ENCODE measurements at places on chromosomes 3 and 15.

GRCh38 chr15:95247071-95247984 is 1016.0 kb downstream of the MCTP2 start:
- no peak for DNase-seq

GRCh38 chr3:180640987-180641386 is 38.3 kb downstream of the CCDC39 start:
- DNase-seq: no peak

GRCh38 chr15:31285772-31286261 is 40.8 kb upstream of the KLF13 start:
- no peak for DNase-seq

DNA sequence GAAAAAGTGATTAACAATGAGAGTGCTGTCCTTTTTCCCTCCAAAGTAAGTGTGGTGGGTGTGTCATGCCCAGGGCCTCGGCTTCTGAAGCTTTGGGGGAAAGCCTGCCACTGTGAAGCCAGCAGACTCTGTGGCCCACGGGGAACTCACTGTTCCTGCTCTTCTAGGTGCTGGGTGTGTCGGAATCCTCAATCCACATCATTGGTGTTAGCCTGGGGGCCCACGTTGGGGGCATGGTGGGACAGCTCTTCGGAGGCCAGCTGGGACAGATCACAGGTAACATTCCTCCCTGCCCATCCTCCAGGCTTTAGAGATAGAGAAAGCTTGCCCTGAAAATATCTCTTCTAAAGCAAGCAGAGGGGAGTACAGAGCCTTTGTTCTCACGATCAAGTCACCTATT is 11.6 kb downstream of the PLA1A start:
- DNase-seq: no peak

DNA sequence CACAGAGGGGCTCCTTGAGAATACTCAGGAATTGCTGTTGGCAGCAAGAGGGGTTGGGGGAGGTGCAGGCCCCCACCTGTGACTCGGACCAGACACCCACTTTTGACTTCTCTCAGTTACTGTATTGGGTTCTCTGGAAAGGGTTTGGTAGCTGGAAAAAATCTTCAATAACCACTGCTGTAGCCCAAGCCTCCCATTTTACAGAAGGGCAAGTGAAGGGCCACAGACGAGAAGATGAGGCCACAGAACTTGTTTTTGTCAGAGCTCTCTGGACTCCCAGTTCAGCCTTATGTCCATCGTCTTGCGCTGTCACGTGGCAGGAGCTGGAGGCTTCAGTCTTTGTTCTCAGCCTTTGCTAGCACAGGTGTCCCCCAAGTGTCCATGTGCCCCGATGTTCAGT is 12.7 kb upstream of the TATDN2 start:
- no peak for DNase-seq

DNA sequence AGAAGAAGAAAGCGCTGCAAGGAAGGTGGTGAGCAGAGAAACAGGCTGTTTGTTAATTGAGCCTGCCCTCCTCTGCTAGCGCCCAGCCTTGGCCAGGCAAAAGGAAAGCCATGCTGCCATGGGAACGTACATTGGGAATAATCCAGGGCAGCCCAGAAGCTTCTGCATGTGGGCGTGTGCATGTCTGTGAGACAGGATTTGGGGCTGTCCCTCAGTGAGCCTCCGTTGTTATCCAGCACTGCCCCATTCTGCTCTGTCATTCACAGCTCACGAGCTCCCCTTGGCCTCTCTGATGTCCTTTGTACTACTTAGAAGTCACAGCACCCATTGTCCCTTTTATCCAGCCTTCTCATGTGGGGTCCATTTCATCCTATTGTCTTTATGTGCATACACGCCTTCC is 239.1 kb upstream of the ROPN1 start:
- DNase-seq: no peak

DNA sequence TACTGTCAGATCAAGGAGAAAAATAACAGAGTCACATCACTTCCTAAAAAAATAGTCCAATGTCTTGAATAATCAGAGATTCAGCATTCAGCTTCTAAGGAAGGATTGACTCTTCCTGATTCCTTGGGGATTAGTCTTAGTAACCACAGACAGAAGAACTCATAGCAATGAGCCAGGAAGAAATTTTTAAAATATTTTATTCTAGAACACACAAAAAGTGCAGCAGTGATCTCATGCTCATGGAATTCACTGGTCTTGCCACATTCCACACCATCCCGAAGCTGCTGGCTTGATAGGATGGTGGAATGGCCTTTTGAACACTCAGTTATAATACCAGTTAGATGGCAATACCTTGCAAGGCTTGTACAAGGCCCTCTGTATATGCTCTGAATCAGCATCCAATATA is 43.0 kb upstream of the ABI3BP start:
- no peak for DNase-seq

DNA sequence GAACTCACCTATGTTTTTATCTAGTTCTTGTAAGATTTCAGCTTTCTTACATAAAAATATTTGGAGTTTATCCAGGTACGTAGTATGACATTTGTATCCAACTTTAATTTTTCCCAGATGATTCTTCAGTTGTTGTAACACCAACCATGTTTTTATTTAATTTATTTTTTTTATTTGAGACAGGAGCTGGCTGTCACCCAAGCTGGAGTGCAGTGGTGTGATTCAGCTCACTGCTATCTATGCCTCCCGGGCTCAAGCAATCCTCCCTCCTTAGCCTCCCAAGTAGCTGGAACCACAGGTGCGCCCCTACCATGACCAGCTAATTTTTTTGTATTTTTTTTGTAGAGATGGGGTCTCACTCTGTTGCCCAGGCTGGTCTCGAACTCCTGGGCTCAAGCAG is 6.6 kb downstream of the XYLB start:
- no peak for DNase-seq

- DNase-seq: no peak
Observed at GRCh38 chr15:39942101-39942752, 8.3 kb downstream of the EIF2AK4 start.

GRCh38 chr3:145807990-145808389 is 353.0 kb downstream of the PLOD2 start:
- no peak for DNase-seq

GRCh38 chr3:125440559-125440955 is 65.4 kb upstream of the ZNF148 start:
- DNase-seq: no peak

DNA sequence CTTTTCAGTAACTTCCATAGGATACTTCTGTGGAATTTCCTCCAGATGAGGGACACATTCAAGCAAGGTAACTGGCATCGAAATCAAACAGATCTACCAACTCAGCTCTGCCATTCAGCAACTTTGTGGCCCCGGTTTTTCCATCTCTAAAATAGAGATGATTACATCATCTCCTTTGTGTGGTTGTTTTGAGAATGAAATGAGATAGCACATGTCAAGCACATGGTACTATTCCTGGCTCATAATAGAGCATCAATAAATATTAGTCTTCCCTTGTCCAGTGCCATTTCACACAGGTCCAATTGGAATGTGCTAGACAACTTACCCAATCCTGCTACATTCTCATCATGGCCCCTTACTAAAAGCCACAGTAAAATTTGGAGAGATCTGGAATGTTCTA is 24.2 kb upstream of the TM4SF4 start:
- DNase-seq: no peak

DNA sequence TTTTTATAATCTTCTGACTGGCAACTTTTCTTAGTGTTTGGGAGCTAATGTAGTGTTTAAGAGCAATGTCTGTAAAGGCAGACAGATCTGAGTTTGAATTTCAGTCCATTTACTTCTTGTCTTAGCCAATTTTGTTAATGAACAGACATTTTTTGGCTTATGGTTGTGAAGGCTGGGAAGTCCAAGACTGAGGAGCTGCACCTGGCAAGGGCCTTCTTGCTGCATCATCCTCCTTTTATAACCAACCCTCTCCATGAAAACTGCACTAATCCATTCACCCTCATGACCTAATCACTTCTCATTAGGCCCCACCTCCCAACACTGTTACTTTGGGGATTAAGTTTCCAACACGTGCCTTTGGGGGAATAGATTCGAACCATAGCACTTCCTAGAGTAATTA is 164.5 kb downstream of the GAP43 start:
- DNase-seq: no peak

DNA sequence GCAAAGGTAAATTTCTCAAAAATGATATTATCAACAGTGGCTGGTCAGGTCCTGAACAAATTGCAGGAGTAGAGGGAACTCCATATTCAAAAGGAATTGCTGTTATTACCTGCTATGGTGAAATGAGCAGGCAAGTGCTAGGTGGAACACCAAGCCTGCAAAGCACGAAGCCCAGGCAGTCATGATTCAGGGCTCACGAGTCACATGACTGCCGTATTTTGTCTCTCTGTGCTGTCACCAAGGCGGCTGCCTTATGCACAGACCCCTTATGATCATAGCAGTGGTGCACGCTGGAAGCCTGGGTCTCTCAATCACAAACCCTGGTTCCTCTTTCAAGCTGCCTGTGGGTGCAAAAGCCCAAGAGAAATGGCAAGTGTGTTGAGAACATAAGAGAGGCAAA is 24.4 kb downstream of the SLC12A1 start:
- no peak for DNase-seq

GRCh38 chr3:5787861-5788488 is 600.5 kb downstream of the EDEM1 start:
- DNase-seq: no peak

DNA sequence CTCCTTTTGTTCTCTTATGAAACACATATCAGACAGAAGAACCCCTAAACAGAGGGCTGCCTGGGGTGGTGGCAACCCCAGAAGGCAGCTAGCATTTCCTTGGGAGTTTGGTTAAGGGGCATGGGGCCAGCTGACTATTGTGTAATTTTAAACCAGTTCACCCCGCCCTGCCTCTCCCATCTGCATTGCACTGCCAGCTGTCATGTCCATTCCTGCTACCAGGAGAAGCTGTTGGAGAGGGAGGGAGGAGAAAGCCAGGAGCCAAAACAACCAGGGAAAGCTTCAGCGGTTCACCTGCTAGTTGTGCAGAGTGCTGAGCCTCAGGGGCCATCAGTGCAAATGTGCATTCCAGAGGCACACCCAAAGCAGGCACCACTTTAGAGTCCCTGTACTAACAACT is 47.6 kb upstream of the ATP1B3 start:
- peak; percentile 34 for DNase-seq

DNA sequence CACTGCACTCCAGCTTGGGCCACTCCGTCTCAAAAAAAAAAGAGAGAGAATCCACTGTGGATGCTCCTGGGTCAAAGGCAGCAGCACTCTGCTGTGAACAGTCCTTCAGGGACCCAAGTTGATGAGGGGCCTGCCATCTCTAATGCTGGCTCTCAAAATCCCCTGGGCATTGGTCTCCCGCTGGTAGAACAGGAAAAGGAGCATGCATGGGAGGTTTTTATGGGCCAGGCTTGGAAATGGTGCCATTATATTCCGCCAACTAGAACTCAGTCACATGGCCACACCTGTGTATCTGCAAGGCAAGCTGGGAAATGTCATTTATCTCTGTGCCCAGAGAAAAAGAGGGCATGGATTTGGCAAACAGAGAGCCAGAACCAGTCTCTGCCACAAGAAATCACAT is 3.4 kb upstream of the DIS3L start:
- no peak for DNase-seq

- no peak for DNase-seq
Observed at GRCh38 chr3:64223791-64224745, 1.2 kb downstream of the PRICKLE2 start.

DNA sequence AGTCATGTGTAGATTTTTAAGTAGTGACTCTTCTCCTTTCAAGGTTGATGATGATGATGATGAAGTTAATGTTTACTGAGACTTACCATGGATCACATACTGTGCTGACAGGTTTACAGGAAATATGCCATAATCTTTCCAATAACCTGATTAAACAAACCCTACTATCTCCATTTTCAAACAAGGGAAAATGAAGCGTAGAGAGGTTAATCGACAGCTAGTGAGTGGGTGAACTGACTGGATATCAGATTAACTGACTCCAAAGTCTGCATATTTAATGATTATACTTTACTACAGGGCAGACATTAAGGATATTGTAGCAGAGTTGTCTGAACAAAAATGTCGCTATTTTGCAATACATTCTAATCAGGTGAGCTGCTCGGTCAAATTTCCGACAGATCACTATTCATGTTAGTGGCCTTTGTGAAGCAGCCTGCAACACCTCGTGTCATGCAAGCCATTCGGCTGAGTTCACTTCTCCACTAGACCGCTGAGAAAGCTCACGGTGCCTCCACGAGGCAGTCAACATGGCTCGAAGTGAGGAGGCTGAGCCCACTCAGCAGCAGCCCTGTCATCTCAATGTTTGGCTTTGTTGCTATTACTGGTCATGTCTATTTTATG is 264.2 kb downstream of the NFKBIZ start:
- DNase-seq: no peak

DNA sequence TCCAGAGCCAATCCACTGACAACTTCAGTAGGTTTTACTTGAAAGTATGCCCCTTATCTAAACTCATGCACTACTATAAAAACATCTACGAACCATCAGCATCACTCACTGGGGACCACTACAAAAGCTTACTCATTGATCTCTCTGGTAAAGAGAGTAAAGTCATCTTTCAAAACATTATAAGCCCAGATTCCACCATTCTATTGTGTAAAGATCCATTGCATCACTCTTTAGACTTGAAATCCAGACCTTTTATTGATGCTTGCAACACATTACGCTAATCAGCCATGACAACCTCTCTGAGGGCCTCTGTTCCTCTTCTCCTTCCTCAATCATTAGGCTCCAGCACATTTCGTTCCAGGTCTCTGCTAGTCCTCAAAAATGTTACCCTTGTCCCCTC is 248.9 kb upstream of the WNT5A start:
- no peak for DNase-seq

- DNase-seq: no peak
Observed at GRCh38 chr3:73249047-73249446, 187.6 kb downstream of the EBLN2 start.

GRCh38 chr3:127462111-127462655 is 128.3 kb downstream of the TPRA1 start:
- DNase-seq: no peak

- DNase-seq: peak; percentile 28
Observed at GRCh38 chr15:99429681-99430081, 136.1 kb upstream of the MEF2A start.

DNA sequence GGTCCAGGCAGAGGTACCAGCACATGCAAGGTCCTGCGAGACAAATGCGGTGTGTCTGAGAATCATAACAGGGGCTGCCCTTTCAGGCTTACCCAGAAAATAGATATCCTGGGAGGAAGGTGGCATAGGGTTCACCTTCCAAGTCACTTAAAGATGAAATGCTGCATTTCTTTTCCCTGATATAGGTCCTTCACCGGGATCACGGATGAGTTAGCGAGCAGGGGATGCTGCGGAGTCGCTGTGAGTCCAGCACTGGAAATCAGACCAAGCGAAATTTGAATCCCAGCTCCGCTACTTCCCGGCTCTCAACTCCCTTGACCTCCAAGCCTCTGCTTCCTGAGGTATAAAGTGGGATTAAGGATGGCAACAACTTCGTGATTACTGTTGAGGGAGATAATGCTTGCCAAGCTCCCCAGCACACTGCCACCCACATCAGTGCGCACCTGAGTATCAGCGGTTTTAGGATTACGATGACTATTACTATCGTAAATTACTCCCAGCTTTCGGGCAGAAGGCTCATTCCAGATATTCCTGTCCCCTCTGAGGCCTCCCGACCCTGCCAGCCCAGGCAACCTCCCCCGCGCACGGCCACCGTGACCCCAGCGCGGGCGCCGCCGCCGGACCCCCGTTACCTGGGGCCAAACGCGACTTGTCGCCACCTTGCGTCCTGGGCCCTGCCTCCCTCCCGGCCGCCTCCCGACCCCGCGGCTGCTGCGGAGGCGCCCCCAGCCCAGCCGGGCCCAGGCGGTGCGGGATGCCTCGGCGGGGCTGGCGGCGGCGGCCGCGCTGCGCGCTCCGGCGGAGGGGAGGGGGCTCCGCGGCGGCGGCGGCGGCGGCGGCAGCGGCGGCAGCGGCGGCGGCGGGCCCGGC is 589 bp upstream of the GPR27 start:
- no peak for DNase-seq

GRCh38 chr3:137854533-137855261 is 90.6 kb downstream of the SOX14 start:
- no peak for DNase-seq
